ENCODE measurements at places on chromosomes 11 and 22. TPM values are rescaled to one million over a fixed set of nuclear protein-coding genes. Genes with fewer than 3 reads are reported as not detected.

- H3K36me3 ChIP-seq, result no peaks in the 10 kb centered on the region
- no peak for DNase-seq
- no peaks in the 10 kb centered on the region for H3K27me3 ChIP-seq
- H3K27ac ChIP-seq, result no peak overlapping the region
Observed at GRCh38 chr11:95521862-95522261, 267.7 kb downstream of the FAM76B start.

GRCh38 chr11:87859636-87860035 lies 315.6 kb downstream of the RAB38 start:
- H3K36me3 ChIP-seq, result no peaks in the 10 kb centered on the region
- no peak overlapping the region for H3K27ac ChIP-seq
- no peaks in the 10 kb centered on the region for H3K27me3 ChIP-seq
- no peak overlapping the region for H3K4me3 ChIP-seq
- no peaks in the 10 kb centered on the region for H3K4me1 ChIP-seq

RGL4 gene
- total RNA-seq, result not detected

OR4D5 gene
- total RNA-seq, result not detected

APOL4 gene
- 4.2 TPM for total RNA-seq

ANO1 gene
- total RNA-seq, result 40.8 TPM
